ENCODE measurements at places on chromosomes 7 and 10. TPM values are rescaled to one million over a fixed set of nuclear protein-coding genes. Genes with fewer than 3 reads are reported as not detected.

SPDYE2 gene
- total RNA-seq, result not detected

RASA4 gene
- 6.9 TPM for total RNA-seq

CYP26A1 gene
- not detected for total RNA-seq

RHEB gene
- 154 TPM for total RNA-seq

BMPR1A gene
- total RNA-seq, result 23.7 TPM

PHKG1 gene
- total RNA-seq, result 1.3 TPM

HABP2 gene
- 0.72 TPM for total RNA-seq

OSBPL3 gene
- 6.3 TPM for total RNA-seq

NPTX2 gene
- total RNA-seq, result 40.5 TPM

FASTK gene
- 126 TPM for total RNA-seq

ACTR3C gene
- total RNA-seq, result 23.0 TPM
